ENCODE measurements at places on chromosomes 2 and 18.

DNA sequence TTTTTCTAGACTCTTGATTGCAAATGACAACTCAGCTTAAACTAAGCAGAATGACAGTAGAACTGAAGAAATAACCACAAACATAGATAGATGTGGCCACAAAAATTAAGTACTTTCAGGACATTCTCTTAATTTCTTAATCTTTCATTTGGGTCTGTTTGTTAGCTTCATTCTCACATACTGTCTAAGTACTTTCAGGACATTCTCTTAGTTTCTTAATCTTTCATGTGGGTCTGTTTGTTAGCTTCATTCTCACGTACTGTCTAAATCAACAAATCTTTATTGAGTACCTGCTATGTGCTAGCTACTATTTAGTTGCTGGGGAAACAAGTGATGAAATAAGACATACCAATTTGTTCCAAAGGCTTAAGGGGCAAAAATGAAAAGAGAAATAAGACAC, 35.1 kb downstream of the FAM117B start:
- no peak for DNase-seq

DNA sequence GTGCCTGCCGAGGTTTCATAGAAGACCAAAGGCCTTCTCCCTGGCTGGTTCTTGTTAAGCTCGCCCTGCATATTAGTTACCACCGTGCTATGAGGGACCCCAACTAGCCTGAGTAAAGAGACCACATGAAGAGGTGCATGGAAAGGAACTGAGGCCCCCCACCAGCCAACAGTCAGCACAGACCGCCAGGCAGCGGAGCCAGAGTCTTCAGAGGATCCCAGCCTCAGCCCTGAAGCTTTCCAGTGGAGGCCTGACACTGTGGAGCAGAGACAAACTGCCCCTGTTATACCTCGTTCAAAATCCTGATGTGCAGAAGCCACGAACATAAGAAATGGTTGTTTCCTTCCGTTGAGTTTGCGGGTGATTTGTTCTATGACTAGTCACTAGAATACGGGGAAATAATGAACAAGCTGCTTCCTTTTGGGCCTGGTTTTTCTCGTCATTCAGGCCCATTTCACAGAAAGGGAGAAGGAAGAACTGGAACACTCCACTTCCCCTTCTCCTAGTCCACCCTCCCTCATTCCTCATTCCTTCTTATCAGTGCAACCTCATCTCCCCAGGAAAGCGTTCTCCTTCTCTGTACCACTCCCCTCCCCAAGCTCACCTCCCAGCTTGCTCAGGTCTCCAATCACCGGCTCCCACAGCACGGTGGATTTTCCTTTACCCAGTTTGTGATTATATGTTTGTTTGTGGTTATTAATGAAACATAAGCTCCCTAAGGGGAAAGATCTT, 3.0 kb upstream of the GLI2 start:
- DNase-seq: no peak

DNA sequence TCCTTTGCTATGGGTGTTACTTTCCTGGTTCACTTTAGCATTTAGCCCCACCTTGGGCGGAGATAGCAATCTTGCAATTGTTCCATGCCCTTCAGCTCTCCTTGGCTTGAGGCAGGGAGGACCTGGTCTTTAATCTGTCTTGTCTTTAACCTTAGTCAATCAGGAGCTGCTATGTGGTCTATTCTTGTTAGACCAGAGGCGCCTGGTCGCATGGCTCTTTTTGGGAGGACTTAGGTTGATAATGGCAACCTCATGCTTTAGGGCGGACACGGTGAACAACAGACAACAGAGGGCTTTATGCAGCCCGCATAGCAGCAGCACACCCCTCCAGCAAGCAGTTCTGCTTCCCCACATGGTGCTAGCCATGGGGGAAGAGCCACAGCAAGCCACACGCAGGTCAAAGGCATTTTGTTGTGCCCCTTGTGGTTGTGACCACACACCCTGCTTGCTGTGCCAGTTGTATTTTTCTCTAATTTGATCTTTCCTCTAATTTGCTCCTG, 17.7 kb upstream of the ZDBF2 start:
- DNase-seq: no peak

- DNase-seq: no peak
Observed at GRCh38 chr18:29174891-29175290, 998.0 kb upstream of the CDH2 start.

- no peak for DNase-seq
Observed at GRCh38 chr2:6937157-6937556, 19.9 kb downstream of the RNF144A start.

GRCh38 chr2:101722864-101723263, 25.4 kb downstream of the MAP4K4 start:
- no peak for DNase-seq

DNA sequence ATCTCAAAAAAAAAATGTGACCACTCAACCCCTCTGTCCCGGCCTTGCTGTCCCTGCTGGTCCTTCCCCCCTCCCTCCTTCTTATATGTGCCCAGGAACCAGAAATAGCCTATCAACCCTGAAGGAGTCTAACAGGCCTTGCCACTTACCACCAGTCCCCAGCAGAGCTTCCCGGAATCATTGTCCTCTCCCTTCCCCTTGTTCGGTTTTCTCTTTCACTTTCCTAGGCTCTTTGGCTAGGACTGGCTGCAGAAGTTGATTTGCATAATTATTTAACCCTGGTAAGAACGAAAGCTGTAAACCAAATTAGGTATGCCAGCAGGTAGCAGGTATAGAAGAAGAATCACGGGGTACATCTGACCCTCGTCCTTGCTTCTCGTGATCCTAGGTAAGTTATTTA, 72.6 kb upstream of the ZNF532 start:
- no peak for DNase-seq

GRCh38 chr2:23509103-23509502, 124.1 kb downstream of the KLHL29 start:
- DNase-seq: no peak

GRCh38 chr2:3246928-3247714, 130.5 kb downstream of the EIPR1 start:
- DNase-seq: no peak

- no peak for DNase-seq
Observed at GRCh38 chr2:9774266-9774665, 69.0 kb upstream of the TAF1B start.

- DNase-seq: no peak
Observed at GRCh38 chr2:43073401-43073825, 153.0 kb downstream of the ZFP36L2 start.

GRCh38 chr18:44758861-44759631, 78.4 kb downstream of the SETBP1 start:
- no peak for DNase-seq

DNA sequence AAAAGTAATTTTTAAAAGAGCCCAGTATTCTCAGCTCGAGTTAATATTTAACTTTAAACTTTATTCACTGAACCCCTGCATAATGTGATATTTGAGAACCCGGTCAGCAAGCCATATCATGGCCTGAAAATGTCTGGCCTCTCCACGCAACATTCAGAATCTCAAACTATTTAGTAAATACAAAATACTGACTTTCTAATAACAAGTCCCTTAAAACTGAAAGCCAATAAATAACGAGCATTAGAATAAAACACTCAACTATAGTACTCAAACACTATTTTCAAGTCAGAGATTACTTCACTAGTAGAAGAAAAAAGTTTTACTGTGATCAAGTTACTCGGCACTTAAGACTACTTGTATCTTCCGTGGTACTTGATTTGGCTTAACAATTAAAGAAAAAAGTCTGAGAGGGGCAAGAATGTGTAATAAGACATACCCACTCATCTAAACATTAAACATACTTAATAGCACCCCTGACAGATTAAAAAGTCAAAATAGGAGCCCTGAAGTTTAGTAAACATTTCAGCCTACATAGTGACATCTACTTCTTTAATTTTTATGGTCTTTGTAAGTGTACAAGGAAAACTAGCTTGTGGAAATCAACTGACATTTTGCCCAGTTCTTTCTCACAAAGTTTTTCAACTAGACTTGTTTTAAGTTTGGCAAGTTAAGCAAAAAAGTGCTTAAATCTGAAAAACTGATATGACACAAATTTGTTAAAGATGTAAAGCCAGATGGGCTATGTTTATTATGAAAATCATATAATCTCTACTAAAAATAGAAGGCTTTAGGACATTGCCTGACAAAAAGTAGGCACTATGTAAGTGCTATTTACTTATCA, 38.2 kb downstream of the RTN4 start:
- no peak for DNase-seq

- DNase-seq: no peak
Observed at GRCh38 chr18:45316127-45316526, 299.1 kb upstream of the SLC14A2 start.

- no peak for DNase-seq
Observed at GRCh38 chr2:128537646-128538045, 219.0 kb upstream of the HS6ST1 start.

DNA sequence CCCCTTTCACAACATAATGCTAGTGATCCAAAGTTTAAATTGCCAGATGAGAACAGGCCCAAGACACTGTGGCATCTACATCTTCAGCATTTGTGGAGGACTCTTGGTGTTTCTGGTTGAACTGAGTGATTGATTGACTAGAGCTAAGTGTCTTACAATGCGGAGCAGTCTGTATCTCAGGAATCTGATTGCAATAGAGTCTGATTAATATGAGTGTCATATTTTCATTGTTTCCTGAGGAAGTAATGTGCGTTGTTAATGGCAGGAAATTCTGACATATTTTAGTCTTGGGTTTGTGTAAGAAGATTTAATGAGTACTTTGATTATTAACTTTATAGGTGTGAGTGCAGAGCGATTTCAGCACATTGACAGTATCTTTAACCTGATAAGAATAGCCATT, 82.0 kb upstream of the PROKR1 start:
- DNase-seq: no peak

- DNase-seq: no peak
Observed at GRCh38 chr2:144469798-144470197, 50.1 kb downstream of the ZEB2 start.

DNA sequence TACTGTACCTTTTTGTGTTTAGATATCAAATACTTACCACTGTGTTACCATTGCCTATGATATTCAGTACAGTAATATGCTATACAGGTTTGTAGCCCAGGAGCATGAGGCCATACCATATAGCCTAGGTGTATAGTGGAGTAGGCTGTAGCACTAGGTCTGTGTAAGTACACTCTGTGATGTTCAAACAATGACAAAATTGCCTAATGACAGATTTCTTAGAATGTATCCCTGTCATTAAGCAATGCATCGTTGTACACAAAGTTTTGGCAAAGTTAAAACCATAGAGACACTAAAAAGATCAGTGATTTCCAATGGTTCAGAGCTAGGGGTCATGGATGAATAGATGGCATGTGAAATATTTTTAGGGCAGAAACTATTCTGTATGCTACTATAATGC, 415.5 kb downstream of the NCKAP5 start:
- DNase-seq: no peak

DNA sequence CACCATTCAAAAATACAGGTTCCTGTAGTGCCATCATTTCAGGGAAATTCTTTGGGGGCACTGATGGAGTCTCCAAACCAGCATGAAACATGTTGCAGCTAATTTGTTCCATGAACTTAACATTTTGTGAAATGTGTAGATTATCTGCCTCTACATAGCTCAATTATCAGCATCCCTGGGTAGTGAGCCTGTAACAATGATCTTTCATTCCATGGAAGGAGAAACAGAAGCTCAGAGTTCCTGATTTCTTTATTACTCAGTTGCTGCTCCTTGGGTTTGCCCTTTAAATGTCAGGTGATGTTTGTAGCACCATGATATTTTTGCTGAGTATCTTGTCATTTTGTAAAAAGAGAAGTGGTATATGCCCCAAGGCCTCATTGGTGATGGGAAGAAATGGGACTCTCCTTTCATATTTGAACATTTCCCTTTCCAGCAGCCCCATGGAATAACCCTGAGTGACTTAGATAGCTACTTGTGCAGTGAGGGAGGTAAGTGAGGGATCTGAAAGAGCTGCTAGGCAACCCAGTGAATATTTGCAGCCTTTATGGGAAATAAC, 146.9 kb downstream of the CERS6 start:
- no peak for DNase-seq

- no peak for DNase-seq
Observed at GRCh38 chr18:34880403-34880802, 160.8 kb upstream of the MAPRE2 start.

- no peak for DNase-seq
Observed at GRCh38 chr18:48891721-48892120, 59.0 kb downstream of the SMAD7 start.

DNA sequence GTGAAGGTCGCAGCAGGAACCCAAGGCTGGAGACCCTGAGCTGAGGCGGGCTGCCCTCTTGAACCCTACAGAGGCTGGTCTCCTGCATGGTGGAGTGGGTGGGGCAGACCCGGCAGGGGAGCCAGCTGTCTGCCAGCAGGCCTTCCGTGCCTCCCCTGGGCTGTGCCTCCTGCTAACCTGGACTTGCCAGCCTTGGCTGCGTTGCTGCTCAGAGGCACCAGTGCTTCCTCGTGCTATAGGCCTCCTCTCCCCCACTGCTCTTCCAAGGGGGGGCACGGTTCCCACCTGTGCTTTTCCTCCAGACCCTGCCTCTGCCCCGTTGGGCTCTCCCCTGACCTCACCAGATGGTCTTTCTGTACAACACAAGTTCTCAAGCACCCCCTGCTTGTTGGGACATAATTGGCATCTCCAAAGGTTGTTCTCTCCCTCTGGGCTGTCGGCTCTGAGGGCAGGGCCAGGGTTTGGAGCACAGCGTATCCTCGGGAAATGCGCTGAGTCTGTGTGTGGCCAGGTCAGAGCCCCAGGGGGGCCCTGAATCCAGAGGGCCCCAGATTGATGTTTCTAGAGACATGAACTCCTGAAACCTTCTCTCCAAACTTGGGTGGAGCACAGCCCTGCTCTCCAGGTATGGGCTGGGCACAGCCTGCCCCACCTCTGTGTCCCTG, 6.7 kb downstream of the ARHGEF4 start:
- DNase-seq: no peak

DNA sequence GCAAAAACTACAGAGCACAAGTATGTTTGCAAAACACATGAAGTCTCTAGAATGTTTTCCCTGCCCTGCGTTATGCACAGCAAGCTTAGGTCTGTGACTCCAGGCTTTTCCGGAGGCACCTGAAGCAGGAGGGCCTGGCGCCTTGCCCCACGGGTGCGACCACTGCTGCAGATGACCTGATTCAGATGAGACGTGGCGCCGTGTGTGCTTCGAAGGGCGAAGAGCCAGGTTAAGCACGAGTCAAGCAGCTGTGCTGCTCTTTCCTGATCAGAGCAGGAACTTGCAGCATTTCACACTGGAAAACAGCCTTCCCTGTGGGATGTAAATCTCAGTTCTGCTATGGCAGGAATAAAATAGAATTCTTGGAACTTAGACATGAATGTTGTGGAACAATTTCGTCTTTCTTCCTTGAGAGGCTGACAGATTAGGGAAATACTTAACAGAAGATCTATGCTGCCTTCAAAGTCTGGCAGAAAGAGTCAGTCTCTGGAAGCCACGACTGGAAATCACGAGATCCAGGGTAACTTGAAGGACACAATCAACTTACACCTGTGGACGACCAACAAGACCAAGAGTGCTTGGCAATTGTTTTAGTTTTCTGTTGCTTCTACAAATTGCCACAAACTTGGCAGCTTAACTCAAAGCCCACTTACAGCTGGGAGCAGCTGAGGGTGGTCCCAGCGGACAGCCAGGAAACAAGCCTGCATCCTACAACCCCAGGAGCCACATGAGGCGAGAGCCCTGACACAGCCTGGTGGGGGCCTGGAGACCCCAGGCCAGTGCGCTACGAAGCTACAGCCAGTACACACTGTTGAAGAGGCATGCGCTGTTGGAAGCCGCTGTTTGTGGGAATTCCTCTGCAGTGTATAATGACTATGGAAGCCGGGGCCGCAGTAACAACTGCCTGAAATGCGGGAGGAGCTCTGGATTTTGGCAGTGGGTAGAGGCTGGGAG, 42.9 kb downstream of the EIPR1 start:
- DNase-seq: no peak

- DNase-seq: no peak
Observed at GRCh38 chr2:45664635-45665261, 13.3 kb downstream of the PRKCE start.

- DNase-seq: no peak
Observed at GRCh38 chr2:189074506-189074905, 100.3 kb downstream of the COL3A1 start.
